ENCODE measurements at places on chromosomes 13 and 19. TPM values are rescaled to one million over a fixed set of nuclear protein-coding genes. Genes with fewer than 3 reads are reported as not detected.

Gene COX7A1
- 4.4 TPM for total RNA-seq

Gene TSC22D1
- total RNA-seq, result 61.6 TPM

Gene MAP2K2
- 178 TPM for total RNA-seq

Gene GNA15
- not detected for total RNA-seq

Gene PSG1
- total RNA-seq, result not detected

Gene ADGRE1
- total RNA-seq, result not detected

Gene RAB3A
- 0.45 TPM for total RNA-seq

Gene POSTN
- 210 TPM for total RNA-seq

All from endothelial cell of coronary artery (primary cell).